ENCODE measurements at places on chromosomes 5 and 9.

GRCh38 chr9:120894321-120895148 is 17.5 kb upstream of the PHF19 start:
- no peak for DNase-seq

GRCh38 chr5:143914756-143915155 is 102.8 kb downstream of the HMHB1 start:
- DNase-seq = no peak

- no peak for DNase-seq
Observed at GRCh38 chr5:59035681-59036080, 452.8 kb downstream of the RAB3C start.

- DNase-seq = no peak
Observed at GRCh38 chr5:172412724-172413286, 41.5 kb downstream of the SH3PXD2B start.

- DNase-seq = no peak
Observed at GRCh38 chr5:103244398-103244797, 14.2 kb upstream of the MACIR start.

GRCh38 chr5:18311266-18311665 is 677.0 kb downstream of the TAF11L14 start:
- DNase-seq = no peak

DNA sequence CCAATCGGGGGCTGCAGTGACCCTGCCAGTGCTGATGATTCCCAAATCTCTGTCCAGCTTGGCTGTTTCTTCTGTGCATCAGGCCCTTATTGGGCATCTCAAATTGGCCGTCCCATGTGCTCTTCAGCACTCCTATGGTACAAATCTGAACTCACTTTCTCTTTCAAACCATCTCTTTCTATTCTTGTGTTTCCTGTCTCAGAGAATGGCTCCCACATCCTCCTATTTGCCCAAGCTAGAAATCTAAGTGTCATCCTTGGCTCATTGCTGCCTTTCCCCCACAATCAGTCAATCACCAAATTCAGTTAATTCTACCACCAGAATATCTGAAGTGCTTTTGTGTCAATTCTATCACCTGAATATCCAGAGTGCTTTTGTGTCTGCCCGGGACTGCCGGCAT is 336.6 kb downstream of the CWC27 start:
- no peak for DNase-seq

GRCh38 chr5:4191041-4191440 is 595.4 kb downstream of the IRX1 start:
- DNase-seq = no peak

DNA sequence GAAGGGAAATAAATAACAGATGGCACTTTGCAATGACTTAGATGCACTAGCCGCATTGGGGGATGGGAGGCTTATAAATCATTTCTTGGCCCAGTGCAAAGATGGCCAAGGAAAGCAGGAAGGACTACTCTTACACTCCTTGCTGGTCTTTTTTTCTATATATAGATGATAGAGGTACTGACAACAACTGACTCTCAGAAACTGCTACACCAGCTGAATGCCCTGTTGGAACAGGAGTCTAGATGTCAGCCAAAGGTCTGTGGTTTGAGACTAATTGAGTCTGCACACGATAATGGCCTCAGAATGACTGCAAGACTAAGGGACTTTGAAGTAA is 1.7 kb downstream of the CCNG1 start:
- no peak for DNase-seq

GRCh38 chr5:33148076-33148513 is 292.7 kb upstream of the TARS1 start:
- no peak for DNase-seq

DNA sequence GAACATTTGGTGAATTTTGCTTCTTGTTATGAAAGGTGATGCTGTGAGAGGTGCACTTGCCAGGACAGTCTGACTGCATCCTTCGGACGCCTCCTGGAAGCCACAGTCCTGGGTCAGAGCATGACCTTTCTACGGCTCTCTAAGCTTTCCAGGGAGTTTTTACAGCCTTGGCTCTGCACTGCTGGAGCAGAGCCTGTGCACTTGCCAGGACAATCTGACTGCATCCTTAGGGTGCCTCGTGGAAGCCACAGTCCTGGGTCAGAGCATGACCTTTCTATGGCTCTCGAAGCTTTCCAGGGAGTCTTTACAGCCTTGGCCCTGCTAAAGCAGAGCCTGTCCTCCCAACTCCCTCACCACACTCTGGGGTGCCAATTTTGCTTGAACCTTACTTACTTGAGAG is 49.6 kb downstream of the CCDC180 start:
- no peak for DNase-seq

DNA sequence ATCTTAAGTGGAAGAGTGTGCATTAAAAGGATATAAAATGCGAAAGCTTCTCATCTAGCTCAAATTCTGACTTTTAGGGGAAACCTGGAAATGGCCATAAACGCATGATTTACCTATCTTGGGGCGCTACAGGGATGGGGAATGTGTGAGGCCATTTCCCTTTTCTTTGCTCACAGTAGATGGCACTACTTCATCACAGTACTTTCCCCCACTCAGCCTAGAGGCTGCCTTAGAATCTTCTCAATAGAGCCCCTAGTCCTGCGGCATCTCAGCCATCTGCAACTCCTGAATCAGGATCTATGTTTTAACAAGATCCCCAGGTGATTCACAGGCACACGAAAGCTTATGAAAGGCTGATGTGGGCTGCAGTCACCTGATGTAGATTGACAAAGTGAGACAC is 110.8 kb downstream of the LHFPL2 start:
- no peak for DNase-seq

DNA sequence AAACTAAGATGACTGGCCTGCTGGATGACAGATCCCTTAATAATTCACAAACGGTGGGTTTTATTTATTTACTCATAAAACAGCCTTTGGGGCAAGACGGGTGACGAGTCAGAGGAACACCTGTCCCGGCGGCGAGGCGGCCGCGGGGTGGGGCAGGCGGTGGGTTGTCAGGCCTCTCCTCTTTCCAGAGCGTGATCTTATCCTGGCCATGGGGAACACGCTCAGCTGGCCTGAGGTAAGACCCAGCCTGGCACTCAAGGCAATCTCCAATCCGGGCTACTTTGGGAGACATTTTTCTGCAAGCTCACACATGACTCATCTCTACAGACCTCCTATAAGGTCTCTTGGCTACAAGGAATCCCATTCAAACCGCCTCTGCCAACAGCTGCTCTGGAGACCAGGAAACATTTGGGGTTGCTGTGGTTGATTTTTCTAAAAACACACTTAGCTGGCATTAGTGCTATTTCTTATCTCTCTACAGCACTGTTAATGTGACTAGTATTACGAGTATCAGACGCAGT is 6.3 kb downstream of the RAPGEF1 start:
- DNase-seq = no peak

GRCh38 chr9:35760651-35761050 is 6.6 kb upstream of the MSMP start:
- no peak for DNase-seq

DNA sequence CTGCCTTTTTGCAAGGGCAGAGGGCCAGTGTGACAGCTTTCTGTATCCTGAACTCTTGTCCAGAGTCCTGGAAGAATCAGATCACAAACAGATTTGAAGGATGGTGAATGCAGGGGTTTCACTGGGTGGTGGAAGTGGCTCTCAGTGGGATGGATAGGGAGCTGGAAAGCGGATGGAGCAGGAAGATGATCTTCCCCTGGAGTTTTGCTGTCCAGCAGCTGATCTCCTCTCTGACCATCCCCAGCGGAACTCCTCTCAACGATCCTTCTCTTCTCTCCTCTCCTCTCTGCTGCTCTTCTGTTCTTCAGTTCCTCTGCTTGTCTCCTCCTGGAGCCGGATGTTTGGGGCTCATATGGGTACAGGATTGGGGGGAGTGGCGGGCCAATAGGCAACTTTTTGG is 108.3 kb upstream of the HMHB1 start:
- DNase-seq = no peak

DNA sequence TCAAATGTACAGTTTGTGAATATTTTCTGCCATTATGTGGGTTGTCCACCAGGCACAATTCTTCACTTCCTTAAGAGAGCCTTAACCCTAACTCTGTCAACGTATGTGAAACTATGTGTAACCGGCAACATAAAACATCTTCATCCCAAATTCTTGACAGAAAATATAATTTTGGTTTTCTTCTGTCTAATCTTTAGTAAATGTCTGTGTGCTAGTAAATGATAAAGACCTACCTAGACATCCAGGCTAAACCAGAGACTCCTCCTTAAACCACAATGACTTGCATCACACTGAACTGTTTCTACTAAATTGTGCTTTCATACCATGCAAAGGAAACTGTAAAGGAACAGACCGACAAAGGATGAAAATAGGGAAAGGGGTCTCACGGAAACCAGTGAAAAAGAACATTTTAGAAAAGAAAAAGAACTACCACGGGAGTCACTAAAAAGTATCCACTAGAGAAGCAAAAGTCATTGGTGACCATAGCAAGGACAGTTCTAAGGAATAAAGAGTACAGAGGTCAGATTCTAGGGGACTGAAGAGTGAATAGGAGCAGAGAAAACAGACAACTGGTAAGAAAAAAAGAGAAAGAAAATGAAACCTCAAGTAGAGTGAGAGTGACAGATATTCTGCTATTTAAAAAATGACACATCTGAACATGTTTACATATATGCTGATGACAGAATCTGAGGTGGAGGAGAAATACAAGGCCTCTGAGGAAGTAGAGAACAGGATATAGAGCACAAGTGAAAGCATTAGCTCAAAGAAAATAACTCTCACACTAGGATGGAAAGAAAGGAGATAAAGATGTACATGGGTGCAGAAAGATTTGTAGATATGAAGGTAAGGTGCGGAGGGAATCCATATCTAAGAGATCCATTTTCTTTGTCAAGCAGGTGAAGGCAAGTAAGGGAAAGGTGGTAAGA is 49.4 kb downstream of the FNIP1 start:
- DNase-seq = no peak

DNA sequence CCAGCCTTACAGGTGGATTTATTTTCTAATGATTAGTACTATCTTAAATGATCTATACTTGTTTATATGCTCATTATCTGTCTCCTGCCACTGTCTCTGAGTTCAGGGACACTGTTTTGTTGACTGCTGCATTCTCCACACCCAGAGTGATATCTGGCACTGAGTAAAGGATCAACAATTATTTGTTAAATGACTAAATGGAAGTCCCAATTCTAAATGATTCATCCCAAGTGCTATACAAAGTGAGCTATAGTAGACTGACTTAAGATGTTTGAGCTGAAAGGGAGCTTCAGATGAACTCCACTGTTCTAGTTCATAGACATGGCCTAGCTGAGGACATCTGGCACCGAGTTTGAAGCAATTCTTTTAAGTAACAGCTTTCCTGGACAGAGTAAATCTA is 40.5 kb downstream of the ITGA2 start:
- DNase-seq = no peak

GRCh38 chr9:126658956-126659555 is 45.3 kb downstream of the LMX1B start:
- no peak for DNase-seq

DNA sequence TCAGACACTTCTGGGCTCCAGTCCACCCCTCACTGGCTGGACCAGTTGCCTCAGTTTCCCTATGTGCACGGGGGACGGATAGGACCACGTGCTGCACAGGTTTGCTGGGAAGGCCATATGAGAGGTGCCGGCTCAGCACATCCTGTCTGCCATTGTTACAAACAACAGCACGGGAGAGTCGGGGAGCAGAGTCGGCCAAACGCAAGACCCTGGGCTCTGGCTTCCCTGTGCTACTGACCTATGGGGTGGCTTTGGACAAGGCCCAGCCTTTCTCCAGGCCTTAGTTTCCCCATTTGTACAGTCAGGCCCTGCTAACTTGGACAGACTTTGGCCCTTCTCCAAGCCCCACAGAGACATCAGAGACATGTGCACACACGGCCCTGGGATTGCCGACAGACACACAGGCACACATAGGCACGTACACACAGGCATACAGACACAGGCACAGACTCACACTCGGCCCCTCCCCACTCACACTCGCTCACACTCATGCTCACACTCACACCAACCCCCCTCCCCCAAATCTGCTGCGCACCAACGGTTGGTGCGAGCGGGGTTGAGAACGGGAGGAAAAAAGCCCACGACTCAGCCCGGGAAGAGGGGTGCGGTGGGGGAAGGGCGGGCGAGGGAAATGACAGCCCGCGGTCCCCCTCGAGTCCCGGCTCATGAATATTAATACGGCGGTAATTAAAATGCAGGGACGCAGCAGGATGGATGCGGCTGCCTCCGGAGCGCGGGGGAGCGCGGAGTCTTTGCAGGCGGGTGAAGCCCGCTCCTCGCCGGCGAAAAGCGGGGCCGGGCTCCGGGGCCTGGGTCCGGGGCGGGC is 133.0 kb downstream of the C9orf50 start:
- no peak for DNase-seq

DNA sequence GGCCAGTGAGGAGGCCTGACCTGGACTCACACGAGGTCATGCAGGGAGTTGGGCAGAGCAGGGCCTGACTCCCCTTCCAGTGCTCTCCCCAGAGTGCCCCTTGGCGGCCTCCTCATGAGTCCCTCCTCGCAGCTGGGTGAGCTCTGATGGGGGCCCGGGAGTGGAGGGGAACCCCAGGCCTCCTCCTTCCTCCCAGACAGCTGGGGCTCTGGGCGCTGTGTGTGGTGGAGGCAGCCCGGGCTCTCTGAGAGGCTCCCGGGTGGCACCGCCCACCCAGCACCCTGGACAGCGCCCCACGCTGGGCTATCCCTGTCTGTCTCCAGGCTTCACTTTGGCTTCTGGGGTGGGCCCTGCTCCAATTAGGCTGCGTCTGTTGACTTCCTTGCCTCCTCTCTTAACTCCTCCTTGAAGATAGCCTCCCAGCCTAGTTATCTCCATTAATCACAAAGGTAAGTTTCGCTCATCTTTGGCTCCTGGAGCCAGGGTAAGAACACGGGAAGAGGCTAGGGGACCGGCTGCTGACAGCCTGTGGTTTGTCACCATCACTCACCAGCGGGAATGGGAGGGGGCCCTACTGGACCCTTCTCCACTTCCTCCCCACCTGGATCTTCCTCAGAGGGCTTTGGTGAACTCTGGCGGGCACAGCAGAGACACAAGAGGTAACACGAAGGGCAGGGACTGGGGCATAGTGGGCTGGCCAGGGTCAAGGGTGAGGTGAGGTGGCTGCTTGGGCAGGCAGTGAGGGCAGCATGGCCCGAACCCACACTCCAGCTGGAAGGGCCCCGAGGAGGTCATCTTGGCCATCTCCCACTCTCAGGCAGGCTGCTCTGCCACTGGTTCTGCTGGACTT is 13.1 kb downstream of the PSD2 start:
- no peak for DNase-seq

- DNase-seq = no peak
Observed at GRCh38 chr5:142063878-142064331, 44.7 kb upstream of the NDFIP1 start.

DNA sequence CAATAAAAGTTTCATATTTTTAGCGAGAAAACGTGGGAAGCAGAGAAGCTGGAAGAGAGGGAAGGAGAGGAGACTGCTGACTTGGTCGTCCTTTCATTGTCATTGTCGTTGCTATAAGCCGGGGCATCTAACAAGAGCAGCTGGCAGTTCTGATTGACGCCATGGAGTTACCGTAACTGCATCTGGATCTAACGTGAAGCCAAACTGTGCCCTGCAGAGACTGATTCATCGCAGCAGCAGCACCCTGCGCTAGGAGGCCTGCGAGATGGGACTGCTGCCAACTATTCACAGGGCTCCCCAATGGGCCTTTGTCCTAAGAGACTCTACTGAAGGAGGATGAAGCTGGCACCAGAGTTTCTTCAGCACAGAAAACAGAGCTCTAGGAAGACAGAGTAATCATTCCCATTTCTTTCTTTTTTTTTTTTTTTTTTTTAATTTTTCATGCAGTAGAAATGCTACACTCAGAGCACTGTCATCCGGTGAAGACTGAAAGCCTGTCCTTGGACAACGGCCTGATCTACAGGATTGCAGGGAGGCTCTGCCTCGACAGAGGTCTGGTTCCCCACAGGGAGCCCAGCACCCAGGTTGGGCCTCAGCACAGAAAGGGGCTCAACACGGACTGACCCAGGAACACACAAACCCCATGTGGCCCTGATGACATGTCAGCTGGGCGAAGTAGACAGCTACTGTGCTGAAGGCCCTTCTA is 47.8 kb downstream of the RETREG1 start:
- DNase-seq = no peak

Measured in stimulated activated CD8-positive, alpha-beta memory T cell treated with anti-CD3 and anti-CD28 coated beads, Interleukin-7, amount 100 ng/mL, for 1 hour (primary cell).